ENCODE measurements at places on chromosomes 5 and 9. TPM values are rescaled to one million over a fixed set of nuclear protein-coding genes. Genes with fewer than 3 reads are reported as not detected.

The SLC34A3 gene
- total RNA-seq = 0.03 TPM

The AHRR gene
- total RNA-seq = 1.4 TPM

The NUTM2F gene
- total RNA-seq = not detected

The PLGRKT gene
- total RNA-seq = 32.3 TPM

The C5orf58 gene
- 4.3 TPM for total RNA-seq

DNA sequence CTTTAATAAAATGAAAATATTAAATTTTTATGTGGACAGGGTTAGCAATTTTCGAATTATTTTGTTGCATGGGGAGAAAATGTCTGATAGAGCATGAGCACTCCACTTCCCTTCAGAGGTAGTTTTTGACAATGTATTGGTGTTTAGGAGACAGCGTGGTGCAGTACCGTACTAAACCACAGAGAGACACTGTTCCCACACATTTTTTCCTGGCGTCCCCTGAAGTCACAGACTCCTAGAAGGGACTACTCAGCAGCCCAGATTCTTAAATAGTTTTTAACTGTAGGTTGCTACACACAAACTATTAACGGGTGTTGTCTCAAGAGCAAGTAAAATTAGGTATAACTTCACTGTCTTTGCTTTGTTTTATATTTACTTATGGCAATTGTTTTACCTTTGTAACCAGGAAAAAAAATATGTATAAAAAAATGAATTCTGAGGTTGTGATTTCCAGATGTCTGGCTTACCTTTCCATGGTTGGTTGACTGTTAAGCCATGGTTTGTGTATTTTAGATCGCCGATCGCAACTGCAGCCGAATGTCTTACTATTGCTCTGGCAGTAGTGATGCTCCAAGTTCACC lies 171.2 kb downstream of the DOCK8 start:
- DNase-seq = peak; percentile 72

DNA sequence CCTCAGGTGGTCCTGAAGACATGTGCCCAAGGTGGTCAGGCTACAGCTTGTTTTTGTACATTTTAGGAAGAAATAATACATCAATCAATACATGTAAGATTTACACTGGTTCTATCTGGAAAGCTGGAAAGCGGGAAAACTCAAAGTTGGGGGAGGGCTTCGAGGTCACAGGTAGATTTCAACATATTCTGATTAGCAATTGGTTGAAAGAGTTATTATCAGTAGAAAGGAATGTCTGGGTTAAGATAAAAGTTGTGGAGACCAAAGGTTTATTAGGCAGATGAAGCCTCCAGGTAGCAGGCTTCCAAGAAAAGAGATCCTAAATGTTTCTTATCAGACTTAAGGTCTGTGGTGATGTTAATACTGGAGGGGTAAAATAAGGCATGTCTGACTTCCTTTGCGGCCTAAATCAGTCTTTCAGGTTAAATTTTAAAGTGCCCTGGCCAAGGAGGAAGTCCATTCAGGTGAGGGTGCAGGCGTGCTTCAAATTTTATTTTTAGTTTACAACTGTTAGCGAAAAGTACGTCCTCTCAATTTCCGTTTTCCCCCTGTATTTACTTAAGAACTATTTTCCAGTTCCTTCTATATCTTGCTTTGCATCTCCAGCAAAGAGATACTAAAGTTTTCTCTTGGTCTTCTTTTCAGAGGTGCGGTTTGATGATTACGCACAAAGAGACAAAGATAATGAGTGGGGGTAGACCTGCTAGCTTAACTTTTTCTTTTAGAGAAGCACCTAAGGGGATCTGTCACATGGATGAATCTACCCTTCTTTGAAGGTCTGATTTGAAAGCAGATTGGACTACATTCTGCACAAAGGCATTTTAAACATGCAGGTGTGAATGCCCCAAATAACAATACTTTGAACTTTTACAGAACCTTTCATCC lies 578.6 kb downstream of the RAB3C start:
- no peak for DNase-seq

- DNase-seq = no peak
Observed at GRCh38 chr9:127154003-127154389, 31.6 kb upstream of the ANGPTL2 start.

DNA sequence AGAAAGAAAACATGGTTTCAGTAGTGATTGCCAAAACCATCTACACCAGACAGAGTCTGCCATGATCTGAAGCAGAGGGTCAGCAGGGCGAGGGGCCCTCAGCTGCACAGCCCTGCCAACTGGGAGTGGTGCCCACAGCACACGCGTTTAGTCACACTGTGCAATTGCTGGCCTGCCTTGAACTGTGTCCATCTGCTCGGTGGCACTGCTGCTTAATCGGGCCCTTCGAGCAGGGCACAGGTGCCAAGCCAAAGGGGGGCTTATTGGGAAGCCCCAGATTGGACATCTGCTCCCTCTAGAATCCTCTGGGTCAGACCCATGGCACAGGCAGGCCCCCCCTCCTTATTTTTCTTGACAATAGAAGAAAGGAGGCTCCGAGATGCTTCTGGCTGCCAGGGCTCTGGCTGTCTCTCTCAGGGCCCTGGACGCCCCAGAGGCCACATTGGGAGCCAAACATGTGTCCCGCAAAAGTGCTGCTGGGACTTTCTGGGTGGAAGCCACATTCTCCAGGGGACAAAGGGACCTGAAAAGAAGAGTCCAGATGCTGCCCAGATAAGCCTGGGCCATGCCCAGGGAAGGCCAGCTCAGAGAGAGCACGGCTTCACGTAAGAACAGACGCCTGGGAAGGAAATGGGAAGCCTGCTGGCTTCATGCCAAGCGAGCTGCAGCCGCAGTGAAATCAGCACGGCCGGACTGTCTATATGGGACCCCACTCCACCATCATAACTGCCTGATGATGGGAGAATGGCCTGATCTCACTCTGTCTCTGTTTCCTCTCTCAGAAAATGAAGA lies 349.2 kb downstream of the GADD45G start:
- DNase-seq = no peak

DNA sequence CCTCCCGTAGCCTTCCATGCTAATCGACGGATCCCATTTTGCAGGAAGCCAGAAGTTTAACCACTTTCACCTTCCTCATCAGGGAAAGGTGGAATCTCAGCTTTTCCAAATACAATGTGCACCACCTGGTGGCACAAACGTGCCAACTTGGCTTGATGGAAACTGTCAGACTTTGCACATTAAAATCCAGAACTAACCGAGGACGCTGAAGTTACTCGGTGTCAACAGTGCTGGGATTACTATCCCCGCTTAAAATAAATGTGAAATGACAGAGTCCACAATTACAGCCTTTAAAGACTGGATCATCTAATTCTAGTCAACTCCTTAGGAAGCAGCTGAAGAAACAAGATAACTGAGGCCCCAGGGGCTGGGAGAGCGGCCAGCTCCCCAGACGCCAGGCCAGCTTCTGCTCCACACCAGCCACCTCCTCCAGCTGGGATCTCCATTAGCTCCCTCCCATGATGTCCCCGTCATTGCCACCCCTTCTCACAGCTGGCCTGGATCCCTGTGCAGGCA lies 50.1 kb upstream of the RETREG1 start:
- DNase-seq = peak; percentile 42

DNA sequence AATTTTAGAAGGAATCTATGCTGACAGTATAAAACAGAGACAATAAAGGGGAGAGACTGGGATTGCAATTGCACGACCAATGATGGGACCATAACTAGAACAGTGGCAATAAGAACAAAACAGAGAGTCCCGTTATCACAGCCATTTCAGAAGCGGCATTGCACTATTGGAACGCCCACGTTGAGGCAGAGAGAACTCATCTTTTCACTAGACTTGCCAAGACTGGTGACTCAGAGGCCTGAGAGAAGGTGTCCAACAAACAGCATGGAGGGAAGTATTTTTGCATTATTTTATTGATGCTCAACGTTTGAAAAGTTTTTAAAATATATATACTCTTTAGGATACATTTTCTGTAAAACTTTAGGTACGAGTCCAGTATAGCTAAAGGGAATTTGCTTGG lies 737.7 kb downstream of the TLE1 start:
- no peak for DNase-seq

- DNase-seq = no peak
Observed at GRCh38 chr9:68629042-68629441, 76.0 kb upstream of the PIP5K1B start.

DNA sequence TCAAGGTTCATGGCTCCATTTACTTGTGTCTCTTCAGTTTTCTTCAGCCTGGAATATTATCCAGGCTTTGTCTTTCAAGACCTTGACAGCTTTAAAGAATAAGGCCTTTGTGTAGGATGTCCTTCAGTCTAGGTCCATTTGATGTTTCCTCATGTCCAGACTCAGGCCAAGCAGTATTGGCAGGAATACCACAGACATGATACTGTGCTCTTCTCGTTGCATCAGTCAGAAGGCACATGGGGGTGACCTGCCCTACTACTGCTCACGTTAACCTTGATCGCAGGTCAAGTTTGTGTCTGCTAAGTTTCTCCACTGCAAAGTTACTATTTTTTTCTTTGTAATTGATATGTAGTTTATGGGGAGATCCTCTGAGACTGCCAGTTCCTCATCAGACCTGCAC lies 88.2 kb downstream of the ERCC6L2 start:
- DNase-seq = no peak

GRCh38 chr9:100689635-100690034 lies 111.8 kb downstream of the CAVIN4 start:
- no peak for DNase-seq

- DNase-seq = no peak
Observed at GRCh38 chr9:2816476-2817141, 27.3 kb downstream of the PUM3 start.

DNA sequence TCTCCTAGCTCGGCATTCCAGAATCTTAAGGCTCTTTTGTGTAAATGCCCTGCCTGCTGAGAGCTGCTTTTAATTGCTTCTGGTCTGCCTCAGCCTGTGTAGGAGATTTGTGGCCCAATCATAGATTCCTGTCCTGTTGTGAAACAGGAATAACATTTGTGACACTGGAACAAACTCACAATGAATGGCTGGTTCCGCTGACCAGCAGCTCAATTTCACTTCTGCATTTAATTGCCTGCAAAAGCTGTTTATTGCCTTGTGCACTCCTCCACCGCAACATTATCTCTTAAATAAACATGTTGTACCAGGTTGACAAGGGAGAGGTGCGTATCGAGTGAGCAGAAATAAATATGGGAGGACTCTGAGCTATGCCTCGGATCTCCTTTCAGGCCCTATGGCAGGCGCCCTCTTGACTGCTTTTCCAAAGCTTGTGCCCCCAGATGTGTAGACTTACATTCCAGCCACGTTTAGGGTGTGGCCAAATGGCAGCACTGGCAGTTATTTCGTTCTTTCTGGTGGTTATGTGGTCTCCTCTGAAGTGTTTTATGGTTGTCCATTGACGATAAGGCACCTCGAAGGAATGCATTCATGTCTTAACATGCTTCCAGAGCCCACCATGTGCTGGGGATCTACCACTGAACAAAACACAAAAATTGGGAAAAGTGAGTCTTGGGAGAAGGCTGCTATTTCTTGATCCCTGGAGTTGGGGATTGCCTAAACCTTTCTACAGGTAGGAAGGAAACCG lies 58.1 kb downstream of the DMRT1 start:
- peak; percentile 50 for DNase-seq

GRCh38 chr9:35258660-35259474 lies 97.1 kb downstream of the UNC13B start:
- DNase-seq = peak; percentile 5

GRCh38 chr5:455806-456205 lies 12.8 kb downstream of the EXOC3 start:
- no peak for DNase-seq

GRCh38 chr9:5743109-5743508 lies 89.8 kb downstream of the ERMP1 start:
- no peak for DNase-seq

DNA sequence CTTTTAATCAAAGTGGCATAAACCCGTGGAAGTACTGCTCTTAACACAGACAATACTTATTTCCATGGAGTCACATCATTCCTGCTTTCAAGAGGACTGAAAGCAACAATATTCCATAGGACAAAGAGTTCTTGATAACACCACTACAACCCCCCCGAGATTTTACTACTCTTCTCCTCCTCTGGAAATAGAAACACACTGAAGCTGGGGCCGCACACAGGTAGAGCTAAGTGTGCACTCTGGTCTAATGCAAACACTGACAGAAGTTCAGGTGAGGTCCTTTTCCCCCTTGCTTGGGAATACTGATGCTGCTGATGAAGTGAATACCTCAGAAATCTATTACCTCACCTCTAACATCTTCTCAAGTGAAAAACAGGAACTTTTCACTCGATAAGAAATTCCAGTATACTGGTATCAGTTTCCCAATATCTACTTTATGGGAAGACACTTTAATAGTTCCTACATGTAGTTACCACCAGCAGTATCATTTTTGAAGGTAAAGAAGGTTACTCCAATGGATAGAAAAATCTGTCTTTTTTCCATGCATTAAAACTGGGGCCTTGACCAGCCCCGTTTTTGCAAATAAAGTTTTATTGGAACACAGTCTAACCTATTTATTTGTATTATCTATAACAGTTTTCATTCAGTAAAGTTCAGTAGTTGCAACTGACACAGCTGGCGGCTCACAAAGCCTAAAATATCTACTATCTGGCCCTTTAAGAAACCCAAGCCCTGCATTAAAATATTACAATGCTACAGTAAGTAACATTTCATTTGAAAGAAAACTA lies 50.0 kb downstream of the GOLPH3 start:
- no peak for DNase-seq

DNA sequence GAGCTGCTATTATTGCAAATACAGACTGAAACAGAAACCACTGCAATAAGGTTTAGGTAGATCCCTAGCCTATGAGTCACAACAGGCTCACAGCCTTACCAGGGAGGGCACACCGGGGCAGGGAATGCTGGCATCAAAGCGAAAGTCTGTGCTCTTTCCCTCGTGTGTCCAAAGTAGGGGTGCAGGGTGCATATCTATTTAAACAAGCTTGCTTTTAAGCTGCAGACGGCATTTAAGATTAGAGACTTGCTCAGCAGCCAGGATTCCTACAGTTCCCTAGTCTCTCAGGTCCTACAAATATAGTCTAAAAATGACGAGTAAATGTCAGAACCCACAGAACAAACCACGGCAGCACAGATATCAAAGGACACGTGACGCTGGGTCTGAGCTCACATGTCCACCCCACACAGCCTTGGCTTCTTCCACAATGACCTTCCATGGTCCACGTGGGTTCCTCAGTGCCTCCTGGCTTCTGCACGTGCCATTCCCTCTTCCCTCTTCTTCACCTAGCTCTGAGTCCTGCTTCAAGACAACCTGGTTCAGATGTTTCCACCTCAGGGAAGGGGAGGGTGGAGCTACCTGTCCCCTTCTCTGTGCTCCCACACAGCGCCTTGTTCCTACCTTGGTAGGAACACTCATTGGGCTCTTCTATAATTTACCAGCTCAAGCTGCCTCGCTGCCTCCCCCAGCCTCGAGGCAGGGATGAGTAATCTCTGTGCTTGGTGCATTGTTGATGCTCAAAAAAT lies 193.2 kb downstream of the MAPKAP1 start:
- DNase-seq = no peak
